ENCODE measurements at places on chromosomes 2 and 18.

- DNase-seq: no peak
These were observed 56.3 kb downstream of the ZAP70 start for GRCh38 chr2:97769711-97770110.

GRCh38 chr2:107361751-107362381 lies 464.8 kb upstream of the RGPD4 start:
- no peak for DNase-seq

- DNase-seq: no peak
These were observed 41.5 kb downstream of the HDAC4 start for GRCh38 chr2:239359196-239359912.

DNA sequence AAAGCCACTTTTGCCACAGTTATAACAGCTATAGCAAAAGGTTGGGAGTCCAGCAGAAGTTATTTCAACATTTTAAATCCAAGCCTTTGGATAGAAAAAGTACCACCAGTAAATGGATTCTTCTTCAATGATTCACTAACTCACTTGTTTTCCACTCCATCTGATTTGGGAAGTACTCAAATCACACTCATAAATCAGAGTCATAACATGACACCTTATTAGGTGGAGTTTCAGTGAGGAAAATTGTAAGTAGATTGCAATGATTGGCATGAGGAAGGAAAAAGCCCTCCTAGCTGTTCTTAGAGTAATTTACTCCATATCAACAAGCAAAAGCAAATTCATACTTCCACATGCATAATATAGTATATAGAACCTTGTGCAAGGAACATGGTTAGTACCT lies 132.9 kb downstream of the NR4A2 start:
- no peak for DNase-seq

DNA sequence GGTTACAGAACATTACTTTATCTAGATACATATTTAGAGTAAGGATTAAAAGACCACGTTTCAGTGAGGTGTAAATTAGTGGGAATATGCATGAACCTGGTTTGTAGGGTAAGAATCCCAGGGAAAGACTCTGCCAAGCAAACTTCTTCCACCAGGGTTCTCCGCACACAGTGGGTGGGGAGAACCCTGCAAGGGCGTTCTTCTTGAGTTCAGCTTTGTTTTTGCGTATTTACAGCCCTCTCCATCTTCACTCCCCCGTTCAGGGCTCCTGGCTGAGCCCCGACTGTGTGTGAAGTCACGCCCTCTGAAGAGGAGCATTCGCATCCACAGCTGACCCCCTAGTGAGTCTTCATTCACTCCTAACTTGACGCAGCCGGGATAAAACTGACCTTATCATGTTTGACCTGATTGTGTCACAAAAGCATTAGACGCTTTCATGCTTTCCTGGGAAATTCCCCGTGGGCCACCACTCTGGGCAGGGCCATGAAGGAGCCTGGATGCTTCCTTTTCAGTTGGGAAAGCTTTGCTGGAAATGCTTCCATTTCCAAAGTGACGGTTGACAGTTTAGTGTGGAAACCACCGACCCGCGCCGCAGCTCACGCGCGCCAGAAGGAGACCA lies 1.0 kb downstream of the ALKAL2 start:
- peak; percentile 8 for DNase-seq

DNA sequence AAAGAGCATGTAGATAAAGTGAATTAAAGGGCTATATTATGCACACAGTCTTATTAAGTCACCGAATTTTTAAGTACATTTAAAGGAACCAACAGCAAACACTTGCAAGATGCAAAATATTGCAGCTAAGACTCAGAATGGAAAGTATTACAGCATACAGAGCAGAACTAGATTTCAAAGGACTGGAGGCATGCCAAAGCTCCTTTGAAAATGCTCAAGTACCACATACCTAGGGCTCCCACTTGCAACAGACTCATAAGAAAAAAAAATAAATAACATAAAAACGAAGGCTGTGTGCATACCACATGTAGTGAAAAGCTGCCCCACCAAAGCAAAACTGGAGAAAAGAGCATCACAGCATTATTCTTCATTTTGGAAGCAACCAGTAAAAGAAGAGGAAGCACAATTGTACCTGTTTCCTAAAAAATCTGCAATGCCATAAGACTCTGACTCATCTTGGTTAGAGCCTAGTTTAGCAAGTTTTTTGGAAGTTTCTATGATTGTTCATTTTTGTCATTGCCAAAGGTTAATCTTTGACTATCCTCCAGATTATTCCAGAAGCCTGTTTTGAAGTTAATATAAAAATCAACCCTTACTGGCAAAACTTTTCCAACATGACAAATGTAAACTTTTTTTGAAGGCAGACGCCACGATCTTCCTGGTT lies 306.0 kb upstream of the COL3A1 start:
- DNase-seq: peak; percentile 94

DNA sequence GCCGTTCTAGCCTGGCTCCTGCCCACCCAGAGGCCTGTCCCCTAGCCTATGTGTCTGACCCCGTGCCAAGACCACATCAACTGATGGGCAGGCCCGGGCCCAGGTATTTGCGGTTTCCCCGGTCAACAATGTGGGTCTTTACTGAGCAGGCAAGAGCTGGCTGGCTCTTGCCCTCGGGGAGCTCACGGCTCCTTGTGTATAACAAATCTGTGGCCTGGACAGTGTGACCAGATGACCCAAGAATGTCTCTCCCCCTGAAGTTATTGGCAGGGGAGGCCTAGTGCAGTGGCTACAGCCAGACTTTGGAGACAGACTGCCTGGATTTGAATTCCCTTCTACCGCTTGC lies 179.6 kb downstream of the KLHL29 start:
- DNase-seq: no peak

DNA sequence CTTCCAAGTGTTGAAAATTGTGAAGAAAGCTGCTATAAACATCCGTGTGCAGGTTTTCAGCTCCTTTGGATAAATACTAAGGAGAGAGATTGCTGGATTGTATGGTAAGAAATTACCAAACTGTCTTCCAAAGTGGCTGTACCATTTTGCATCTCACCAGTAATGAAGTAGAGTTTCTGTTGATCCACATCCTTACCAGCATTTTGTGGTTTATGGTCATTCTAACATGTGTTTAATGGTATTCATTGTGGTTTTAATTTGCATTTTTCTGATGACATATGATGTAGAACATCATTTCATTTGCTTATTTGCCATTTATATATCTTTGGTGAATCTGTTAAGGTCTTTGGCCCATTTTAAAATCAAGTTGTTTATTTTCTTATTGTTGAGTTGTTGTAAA lies 260.7 kb downstream of the SPAG16 start:
- DNase-seq: no peak

DNA sequence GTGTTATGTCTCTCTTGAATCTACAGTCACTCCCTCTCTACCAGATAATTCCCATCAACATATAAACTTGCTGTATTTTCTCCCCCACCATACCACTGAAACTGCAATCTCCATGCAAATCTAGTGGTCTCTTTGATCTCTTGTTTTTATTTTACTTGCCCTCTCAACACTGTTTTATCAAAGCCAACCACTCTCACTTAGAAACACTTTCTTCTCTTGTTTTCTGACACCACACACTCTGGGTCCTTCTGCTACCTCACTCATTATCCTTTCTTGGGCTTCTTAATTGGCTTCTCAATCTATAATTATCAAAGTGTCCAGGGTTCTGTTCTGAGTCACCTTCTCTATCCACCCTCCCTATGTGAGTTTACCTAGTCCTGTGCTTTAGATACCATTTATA lies 2.0 kb upstream of the MCFD2 start:
- DNase-seq: no peak

DNA sequence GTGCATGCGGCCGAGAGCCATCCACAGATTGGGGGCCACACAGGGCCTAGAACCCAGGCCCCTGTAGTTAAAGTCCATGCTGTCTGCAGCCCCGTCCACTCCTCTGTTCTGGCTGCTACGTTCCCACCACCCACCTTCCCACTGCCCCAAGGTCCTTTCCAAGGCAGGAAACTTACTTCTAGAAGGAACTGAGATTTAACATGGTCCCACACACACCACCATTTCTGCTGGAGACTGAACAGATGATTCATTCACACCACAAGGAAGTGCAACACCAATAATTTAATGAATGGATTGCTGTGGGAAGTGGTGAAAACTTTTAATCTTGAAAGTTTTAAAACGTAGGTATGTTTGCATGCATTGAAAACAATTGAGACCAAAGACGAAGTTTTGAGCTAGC lies 95.2 kb downstream of the LBH start:
- no peak for DNase-seq

- no peak for DNase-seq
These were observed at the start of gene SCTR for GRCh38 chr2:119523952-119524694. Gene SCTR (minus strand): TSS chr2:119524483. CDS start chr2:119524226, 257 bp downstream.

GRCh38 chr2:155703917-155704316 lies 628.6 kb downstream of the NR4A2 start:
- DNase-seq: no peak

DNA sequence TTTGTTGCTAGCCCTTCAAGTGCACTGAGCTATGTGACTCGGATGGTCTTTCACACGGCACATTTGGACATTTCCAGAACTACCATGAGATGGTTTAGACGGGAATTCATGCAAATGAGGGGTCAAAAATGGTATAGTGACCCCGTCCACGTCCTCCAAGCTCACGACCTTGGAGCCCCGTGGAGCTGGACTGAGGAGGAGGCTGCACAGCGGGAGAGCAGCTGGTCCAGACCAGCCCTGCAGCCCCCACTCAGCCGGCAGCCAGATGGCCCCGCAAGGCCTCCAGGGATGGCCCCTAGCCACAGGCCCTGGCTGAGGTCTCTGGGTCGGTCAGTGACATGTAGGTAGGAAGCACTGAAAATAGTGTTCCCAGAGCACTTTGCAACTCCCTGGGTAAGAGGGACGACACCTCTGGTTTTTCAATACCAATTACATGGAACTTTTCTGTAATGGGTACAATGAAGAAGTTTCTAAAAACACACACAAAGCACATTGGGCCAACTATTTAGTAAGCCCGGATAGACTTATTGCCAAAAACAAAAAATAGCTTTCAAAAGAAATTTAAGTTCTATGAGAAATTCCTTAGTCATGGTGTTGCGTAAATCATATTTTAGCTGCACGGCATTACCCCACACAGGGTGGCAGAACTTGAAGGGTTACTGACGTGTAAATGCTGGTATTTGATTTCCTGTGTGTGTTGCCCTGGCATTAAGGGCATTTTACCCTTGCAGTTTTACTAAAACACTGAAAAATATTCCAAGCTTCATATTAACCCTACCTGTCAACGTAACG lies 88.8 kb downstream of the EPAS1 start:
- DNase-seq: peak; percentile 73

DNA sequence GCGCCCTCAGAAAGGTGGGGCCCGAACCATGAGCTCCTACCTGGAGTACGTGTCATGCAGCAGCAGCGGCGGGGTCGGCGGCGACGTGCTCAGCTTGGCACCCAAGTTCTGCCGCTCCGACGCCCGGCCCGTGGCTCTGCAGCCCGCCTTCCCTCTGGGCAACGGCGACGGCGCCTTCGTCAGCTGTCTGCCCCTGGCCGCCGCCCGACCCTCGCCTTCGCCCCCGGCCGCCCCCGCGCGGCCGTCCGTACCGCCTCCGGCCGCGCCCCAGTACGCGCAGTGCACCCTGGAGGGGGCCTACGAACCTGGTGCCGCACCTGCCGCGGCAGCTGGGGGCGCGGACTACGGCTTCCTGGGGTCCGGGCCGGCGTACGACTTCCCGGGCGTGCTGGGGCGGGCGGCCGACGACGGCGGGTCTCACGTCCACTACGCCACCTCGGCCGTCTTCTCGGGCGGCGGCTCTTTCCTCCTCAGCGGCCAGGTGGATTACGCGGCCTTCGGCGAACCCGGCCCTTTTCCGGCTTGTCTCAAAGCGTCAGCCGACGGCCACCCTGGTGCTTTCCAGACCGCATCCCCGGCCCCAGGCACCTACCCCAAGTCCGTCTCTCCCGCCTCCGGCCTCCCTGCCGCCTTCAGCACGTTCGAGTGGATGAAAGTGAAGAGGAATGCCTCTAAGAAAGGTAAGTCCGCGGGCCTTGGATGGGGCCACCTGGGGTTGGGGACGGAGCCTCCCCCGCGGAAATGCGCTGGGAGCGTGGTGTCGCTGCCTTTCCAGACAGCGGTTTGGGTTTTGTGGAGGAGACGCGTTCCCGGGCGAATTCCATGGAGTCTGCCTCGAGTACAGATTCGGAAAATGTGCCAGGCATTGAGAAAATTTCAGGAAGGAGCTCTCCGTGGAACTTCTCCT lies 559 bp downstream of the HOXD1 start:
- no peak for DNase-seq

DNA sequence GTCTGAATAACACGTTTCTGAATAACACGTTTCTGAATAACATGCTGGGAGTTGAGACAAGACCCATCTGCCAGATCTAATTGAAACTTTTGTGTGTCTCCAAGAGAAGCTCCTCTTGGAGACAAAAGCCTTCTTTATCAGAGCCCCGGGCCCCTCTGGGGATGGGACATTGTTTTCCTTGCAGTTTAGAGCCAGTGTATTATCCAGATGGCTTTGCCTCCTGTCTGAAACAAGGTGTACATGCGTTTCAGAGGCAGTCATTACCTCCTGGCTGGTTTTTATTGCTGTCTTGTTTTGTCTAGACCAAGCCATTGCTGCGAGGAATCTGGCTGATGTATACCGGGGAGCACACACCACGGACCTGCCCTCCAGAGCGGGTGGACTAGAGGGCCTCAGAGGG lies 7.8 kb downstream of the FOSL2 start:
- DNase-seq: no peak

DNA sequence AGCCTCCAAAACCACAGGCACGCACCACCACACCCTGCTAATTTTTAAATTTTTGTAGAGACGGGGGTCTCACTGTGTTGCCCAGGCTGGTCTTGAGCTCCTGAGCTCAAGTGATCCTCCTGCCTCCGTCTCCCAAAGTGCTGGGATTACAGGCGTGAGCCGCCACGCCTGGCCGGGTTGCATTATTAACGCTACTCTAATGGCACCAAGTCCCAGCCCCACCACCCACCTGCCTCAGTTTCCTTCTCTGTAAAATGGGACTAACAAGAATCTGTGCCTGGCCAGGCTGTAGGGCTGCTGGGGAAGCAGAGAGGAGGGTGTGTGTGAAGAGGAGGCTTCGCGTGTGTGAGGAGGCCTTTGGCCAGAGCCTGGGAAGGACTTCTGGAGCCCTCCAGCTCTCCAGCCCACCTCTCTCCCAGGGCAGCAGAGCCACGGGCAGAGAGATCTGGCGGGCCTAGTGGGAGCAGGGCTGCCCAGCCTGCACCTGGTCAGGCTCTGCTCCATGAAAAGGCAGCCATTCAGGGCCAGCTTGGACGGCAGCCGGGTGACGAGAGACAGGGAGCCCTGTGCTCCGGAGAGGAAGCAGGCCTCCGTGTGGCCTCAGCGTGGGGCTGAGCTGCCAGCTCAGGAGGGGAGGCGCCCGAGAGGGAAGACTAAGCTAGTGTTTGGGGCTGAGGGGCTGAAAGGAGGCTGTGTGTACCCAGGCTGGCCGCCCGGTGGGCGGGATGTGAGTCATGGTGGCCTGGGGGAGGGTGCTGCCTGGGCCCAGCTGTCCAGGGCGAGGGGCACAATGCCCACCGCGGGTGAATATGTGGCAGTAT lies 7.4 kb upstream of the B3GNT7 start:
- DNase-seq: peak; percentile 64

DNA sequence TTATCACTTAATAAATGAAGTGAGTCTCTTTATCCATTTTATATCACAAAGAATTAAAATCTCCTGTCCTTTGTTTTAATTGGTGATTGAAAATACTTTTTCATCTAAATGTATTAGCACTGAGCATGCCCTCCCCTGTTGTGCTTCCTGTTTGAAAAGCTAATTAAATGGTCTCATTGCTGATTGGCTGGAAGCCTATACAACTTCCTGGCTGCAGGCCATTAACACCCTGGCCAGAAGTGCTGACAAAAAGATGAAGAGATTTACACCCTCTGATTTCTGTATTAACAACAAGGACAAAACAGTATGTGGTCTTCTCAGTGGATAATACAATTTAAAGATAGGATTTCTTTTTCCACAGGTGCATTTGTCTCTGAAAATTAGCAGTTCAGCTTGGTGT lies 548.0 kb downstream of the DCC start:
- DNase-seq: no peak

- no peak for DNase-seq
These were observed 50.1 kb downstream of the ST3GAL5 start for GRCh38 chr2:85838641-85839040.
